Fibroblast of mammary gland (primary cell): ENCODE measurements at places on chromosomes 12 and 14.

DNA sequence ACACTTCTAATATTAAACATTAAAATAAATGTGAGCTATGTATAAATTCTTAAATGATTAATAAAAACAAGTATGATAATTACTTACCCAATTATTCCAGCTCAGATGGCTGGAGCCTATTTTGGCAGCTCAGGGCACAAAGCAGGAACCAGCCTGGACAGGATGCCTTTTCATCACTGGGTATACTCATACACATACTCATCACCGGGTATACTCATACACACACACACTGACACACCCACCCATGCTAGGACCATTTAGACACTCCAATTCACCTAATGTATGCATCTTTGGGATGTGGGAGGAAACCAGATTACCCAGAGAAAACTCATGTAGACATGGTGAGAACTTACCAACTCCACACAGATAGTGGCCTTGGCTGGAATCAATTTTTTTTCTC lies 57.9 kb upstream of the CNOT2 start:
- no peak for DNase-seq

GRCh38 chr12:75443709-75444108 lies 36.8 kb upstream of the GLIPR1 start:
- peak; percentile 6 for DNase-seq

- no peak for DNase-seq
Measured at GRCh38 chr12:113351089-113351488, 7.3 kb upstream of the PLBD2 start.

DNA sequence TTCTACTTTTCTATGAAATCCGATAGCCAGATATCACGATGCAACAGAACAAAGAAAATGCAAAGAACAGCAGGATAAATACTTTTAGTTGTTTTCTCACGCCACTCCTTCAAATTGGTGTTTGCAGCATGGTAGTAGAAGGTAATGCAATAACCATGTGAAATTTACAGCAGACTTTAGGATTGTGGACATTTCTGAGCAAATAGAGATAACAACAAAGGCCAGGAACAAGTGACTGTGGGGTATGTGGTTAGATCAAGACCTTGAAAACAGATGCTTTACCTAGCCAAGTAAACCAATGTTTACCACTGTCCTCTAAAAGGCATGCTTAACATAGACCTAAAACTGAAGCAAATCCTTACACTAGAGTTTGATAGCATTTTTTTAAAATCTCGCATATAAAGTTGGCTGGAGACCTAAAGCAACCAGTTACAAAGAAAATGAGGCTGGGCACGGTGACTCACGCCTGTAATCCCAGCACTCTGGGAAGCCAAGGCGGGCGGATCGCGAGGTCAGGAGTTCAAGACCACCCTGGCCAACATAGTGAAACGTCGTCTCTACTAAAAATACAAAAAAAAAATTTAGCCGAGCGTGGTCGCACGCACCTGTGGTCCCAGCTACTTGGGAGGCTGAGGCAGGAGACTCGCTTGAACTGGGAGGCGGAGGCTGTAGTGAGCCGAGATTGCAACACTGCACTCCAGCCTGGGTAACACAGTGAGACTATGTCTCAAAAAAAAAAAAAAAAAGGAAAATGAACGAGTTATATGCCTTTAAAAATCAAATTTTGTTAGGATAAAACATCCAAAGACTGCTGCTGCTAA lies 123.2 kb upstream of the FOXN3 start:
- DNase-seq: peak; percentile 10

DNA sequence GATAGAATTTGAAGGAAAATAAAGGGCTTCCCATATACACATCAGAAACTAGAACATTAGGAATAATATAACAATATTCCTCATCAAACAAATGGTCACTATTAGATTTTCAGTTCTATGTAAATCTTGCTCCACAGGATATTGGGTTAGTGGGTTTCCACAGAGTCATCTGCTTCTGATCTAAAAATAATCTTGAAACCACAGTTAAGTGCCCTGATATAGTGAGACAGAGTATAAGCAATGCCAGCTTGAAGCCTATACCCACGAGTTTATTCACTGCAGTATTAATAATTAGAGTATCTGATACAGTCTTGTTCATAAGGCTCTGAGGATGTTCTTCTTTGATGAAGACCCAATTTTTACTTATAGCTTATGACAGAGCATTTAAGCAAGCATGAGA lies 74.5 kb upstream of the ATF7IP start:
- DNase-seq: no peak

- no peak for DNase-seq
Measured at GRCh38 chr14:99029916-99030305, 242.1 kb downstream of the BCL11B start.

- no peak for DNase-seq
Measured at GRCh38 chr12:46503637-46504175, 131.1 kb upstream of the SLC38A2 start.

DNA sequence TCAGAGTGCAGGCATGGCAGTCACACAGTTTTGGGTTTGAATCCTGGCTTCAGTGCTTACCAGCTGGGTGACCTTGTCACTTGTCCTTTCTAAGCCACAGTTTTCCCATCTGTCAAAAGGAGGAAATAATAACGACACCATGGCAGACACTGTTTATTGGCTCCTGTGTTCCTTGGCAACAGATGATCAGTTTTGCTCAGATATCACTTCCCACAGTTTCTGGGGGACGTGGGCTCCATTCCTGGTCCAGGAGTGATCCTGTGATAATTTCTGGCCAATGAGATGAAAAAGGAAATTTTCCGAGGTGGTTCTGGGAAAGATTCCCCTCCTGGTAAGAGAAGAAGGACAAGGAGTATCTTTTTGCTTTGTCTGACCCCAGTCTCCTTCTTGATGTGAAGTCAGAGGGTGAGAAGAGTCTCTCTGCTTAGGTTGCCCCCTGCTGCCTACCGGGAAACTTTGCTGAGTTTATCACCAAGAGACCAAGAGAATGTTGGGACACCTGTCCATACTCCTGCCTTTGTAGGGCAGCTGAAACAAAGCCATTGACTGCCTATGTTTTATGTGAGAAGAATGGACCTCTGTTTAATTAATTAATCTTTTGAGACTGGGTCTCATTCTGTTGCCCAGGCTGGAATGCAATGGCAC lies 178.9 kb upstream of the NRXN3 start:
- DNase-seq: no peak

DNA sequence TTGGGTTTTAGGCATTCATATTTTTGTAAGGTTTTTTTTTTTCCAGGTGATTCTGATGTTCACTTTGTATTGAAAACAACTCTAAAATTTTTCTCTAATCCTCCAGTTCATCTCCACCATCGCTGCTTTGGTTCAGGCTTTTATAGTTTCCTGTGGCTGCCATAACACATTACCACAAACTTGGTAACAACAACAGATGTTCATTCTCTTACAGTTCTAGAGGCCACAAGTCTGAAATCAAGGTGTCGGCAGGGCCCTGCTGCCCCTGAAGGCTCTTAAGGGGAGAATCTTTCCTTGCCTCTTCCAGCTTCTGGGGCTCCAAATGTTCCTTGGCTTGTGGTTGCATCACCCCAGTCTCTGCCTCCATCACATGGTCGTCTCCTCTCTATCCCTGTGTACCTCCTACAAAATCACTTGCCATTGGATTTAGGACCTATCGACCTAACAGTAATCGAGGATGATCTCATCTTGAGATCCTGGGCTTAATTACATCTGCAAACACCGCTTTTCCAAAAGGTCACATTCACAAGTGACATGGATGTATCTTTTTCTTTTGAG lies 55.2 kb downstream of the PELI2 start:
- no peak for DNase-seq

DNA sequence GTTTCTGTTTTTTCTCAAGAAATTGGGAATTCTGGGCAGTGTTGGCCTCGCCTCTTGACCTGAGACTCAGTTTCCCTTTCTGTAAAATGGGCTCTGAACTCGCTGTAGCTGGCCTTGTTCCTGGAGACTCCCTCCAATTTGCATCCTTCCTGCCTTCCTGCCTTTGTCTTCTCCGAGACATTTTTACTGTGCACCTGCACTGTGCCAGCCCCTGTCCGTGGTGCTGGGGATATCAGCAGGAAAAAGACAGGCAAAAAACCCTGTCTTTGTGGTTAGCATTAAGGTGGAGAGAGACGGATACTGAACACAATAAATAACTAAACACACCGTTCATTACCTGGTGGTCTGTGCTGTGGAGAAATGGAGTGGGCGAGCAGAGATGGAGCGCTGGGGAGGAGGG lies 129.8 kb downstream of the AACS start:
- no peak for DNase-seq

DNA sequence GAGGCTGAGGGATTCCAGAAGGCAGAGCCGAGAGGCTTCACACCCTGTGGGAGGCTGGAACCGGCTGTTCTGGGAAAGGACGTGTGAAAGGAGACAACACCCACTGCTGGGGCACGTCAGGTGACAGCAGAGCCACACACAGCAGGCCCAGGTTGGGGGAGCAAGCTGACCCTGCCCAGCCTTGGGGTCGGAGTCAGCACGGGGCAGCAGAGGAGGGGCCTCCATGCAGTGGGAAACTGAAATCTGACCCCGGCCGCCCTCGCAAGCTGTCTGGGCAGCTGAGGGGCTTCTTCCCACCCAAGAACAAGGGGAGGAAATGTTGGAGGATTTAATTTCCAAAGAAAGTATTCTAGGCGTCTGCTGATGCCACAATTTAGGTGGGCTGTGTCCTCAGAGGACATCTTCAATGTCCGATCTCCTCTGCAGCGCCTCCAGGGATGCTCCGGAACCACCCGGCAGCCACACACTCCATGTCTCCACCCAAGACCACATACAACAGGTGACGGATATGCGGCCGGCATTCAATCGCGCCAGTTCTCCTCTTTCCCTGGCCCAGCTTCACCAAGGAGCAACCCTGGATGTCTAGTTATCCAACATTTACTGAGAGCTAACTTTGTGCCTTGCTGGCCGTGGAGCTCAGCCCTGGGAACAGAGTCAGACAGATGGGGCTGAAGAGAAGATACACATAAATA lies 30.7 kb downstream of the SNRNP35 start:
- no peak for DNase-seq

GRCh38 chr12:68750506-68750905 lies 4.5 kb downstream of the SLC35E3 start:
- DNase-seq: no peak

DNA sequence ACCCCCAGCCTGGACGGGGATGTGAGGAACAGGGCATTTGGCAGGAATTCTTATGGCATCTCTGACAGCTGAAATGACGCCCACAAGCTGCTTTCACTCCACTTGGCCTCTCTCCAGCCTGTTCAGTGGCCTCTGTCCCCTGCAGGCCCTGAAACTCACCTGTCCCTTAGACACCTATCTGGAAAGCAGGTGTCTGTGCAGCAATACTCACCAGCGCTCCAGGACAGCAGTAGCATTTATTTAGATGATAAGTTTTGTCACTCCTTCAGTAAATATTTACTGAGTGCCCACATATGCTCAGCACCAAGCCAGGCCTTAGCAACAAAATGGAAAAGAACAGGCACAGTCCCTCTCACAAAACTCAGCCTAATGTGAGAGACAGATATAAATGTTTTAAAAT lies 311.1 kb upstream of the FKBP4 start:
- DNase-seq: no peak

- DNase-seq: no peak
Measured at GRCh38 chr14:64349741-64350490, 38.2 kb upstream of the MTHFD1 start.

GRCh38 chr14:21215879-21216251 lies 53.4 kb downstream of the HNRNPC start:
- no peak for DNase-seq

DNA sequence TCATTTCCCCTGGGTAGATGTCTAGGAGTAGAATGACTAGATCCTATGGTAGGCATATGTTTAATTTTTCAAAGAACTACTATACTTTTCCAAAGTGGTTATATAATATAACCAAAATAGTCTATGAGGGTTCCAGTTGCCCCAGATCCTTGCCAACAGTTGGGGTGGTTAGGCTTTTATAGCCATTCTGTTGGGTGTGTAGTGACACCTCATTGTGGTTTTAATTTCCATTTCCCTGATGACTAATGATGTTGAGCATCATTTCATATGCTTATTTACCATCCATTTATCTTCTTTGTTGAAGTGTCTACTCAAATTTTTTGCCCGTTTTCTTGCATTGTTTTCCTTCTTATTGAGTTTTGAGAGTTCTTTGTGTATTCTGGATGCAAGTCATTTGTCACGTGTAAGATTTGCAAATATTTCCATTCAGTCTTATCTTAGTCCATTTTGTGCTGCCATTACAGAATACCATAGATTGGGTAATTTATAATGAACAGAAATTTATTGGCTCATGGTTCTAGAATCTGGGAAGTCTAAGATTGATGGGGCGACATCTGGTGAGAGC lies 4.7 kb downstream of the SYNE2 start:
- DNase-seq: peak; percentile 28

DNA sequence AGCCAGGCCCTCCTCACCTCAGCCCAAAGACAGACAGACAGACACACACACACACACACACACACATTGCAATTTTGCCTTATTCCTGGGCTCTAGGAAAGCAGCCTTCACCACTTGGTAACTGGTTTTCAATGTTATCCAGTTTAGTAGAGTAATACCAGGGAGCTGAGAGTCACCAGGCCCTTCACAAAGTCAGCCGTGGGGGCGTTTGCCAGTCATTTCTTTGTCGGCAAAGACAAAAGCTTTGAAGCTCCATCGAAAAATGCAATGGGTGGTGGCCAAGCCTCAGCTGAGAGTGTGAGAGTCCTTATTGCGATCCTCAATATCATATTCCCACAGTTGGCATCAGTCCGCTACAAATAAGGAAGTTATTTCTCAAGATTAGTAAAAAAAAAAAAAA lies 8.1 kb upstream of the KCNA5 start:
- no peak for DNase-seq

DNA sequence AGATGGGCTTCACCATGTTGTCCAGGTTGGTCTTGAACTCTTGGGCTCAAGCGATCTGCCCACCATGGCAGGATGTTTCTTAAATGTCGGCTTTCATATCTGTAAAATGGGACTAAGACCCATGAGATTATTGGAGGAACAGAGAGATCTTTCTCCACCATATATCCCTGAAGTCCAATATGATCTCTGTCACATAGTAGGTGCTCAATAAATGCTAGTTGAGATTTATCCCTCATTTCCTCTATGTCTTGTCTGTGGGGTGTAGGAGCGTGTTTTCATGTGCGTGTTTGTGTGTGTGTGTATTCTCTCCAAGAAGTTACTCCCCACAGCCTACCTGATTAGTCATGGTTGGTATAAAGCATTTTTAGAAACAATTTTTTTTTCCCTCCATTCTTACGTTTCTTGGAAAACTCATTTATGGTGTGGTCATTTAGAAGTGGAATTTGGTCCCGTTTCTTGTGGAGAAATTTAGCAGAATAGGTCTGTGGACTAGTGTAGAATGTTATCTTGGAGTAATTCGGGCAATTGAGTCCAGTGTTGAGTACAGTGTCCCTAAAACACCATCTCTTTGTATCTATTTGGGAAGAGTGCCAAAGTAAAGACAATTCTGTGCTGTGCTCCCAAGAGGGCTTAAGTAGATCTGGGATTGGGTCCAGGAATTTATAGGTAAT lies 4.3 kb downstream of the STRAP start:
- DNase-seq: peak; percentile 35

- no peak for DNase-seq
Measured at GRCh38 chr12:106097011-106097410, 41.7 kb downstream of the NUAK1 start.

DNA sequence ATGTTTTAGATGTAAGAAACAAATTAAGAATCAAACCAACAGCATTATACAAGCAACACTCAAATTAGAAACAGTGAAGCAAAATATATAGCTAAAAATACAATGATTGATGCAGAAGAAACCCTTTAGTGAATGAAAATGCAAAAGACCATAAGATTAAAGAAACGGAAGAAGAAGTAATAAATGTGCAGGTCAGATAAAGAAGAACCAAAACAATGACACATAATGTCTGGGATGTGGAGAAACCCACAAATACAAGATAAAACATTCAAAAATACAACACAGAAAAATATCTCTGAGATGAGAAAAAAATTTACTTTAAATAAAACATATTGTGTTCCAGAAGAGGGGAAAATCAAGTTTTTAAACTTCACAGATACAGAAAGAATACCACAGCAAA lies 73.4 kb upstream of the AVPR1A start:
- no peak for DNase-seq
